Stimulated activated CD4-positive, alpha-beta T cell treated with anti-CD3 and anti-CD28 coated beads, Interleukin-1b, Interleukin-23, amount 100 ng/mL, for 48 hours (primary cell): ENCODE measurements at places on chromosomes 5 and 9.

DNA sequence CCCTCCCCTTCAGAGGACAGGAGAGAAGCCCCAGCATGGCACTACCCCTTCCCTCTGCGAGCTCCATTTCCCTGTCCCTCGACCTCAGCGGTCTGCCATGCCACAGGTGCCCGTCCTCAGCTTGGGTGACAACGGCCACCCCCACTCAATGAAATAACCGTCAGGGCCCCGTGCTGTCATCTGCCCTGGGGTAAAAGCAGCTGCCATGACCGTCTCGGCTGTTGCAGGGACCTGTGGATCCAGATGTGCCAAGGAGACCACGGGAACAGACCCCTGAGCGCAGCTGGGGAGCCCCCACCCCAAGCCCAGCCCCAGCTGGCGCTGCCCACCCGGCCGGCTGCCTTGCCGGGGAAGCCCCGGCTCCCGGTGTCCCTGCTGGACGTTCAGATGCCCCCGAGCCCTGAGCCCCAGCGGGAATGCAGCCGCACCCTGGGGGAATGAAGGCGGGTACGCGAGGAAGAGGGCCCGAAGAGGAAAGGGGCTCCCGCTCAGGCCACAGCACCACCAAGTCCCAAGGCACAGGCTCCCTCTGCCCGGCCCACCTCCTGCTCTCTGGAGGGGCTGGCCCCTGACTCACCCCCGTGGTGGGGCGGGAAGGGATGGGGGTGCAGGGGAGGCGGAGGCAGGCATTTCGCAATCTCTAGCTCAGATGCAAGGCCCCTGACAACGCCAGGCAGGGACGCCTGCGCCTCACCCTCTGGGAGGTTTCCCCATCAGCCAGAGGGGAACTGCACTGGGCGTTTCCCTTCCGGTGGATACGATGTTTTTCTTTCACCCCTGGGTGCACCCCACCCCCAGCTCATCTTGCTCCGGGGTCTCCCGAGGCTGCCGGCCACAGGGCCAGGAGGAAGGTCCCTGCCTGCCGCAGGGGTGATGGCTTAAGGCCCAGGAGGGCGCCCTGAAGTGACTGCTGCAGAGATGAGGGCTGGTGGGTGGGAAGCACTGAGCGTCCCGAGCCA, 49.2 kb downstream of the NACC2 start:
- DNase-seq: no peak

GRCh38 chr5:107821288-107821687, 150.6 kb upstream of the EFNA5 start:
- DNase-seq: no peak

- DNase-seq: no peak
These were observed 80.0 kb downstream of the OXCT1 start for GRCh38 chr5:41790038-41790776.

DNA sequence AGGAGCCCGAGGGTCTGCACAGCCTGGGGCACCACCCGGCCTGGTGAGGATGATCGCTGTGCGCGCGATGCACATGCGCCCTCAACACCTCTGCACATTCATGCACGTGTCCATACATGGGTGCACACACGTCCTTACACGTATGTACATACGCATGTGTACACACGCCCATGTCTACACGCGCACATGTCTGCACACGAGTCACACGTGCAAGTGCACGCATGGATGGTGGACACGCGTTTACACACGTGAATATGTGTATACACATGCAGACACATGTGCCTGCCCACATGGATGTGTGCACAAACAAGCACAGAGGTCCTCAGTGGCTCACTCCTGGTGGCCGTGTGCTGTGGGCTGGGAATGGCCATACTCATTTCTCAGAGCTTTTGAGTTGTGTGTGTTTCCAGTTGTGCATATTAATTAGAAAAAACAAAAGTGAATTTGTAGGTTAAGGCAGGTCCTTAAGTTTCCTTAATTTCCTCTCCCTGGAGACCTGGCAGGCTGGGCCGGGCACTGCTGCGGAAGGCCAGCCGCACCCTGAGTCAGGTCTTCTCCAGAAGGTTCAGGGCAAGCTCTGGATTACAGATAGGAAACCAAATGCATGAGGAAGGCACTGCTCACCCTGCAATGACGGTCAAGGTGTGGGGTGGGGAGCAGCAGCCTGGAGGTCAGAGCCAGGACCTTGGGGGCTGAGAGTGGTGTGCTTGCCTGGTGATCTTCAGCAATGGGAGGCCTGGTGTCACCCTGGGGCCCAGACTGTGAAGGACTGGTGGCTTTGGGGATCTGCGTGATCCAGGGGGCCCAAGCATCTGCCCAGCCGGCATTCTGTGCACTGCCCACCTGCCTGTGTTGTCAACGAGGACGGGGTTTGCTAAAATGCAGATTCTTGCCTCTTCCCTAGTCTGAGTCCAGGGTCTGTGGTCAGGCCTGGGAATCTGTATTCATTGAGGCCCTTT, 1.3 kb upstream of the RNU6ATAC start:
- peak; percentile 65 for DNase-seq

DNA sequence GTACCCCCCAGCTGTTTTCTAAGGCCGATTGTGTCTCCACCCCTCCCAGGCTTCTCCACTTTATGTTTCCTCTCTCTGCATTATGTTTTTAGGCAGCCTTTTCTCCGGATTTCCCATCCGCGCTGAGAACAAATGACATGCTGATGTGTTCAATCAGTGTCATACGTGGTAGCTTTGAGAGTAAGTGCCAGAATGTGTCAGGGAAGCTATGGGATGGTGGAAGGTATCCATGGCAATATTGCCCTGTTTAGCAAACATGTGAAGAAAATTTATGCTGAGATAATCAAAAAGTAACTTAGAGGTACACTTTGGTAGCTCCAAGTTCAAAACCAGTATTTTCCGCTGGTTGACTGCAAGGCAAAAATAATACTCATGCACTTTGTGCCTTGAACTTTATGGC, 36.6 kb upstream of the LECT2 start:
- no peak for DNase-seq
